ENCODE measurements at places on chromosomes 11 and 22. TPM values are rescaled to one million over a fixed set of nuclear protein-coding genes. Genes with fewer than 3 reads are reported as not detected.

DNA sequence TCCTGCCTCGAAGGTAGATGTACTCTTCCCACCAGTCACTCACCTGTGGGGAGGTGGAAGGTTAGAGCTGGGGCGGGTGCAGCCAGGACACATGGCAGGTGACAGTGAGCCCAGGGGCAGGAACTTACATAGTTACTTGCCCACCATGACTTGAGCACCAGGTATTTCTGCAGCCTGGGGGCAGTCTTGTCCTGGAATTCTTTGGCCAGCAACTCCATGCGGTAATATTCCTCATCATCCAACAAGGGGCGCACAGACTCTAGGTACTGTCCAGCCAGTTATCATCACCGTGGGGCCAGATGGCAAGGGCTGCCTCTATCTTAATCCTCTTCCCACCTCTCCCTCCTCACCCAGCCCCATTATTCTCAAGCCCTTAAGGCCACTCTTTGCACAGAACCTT lies 2.2 kb downstream of the CPT1B start:
- DNase-seq, result no peak

DNA sequence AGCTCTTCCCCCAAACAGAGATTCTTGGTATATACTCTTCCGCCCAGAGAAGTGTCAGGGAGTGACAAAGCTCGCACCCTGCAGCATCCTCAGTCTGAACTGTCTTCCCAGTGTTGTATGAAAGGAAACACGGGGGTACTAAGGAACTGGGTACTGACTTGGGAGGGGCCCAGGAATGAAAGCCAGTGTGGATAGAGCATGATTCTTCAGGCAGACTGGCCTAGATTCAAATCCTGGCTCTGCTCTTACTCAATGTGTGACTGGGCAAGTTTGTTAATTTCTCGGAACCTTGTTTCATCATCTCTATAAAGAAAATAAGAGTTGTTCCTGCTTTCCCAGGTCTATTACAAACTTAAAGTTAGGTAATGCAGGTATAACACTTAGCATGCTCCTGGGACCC lies 266.0 kb upstream of the NARS2 start:
- DNase-seq, result no peak

- no peak for DNase-seq
Measured at GRCh38 chr11:81494431-81494830, 1239.2 kb downstream of the FAM181B start.

GRCh38 chr22:27222178-27222577 lies 564.8 kb downstream of the MIAT start:
- DNase-seq, result no peak

DNA sequence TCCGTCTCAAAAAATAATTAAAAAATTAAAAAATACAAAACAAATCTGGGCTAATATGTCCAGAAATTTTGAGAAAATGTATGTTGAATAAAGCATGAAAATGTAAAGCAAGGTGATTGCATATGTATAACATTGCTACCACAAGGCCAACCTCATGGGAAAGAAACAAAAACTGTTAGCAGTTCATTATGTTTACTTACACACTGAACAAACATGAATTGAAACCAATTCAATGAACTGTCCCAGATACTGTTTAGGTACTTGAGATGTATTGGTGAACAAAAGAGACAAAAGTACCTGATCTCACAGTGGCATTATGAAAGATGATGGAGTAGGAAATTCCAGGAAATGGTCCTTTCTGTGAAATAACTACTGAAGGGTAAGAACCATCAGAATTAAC lies 43.8 kb upstream of the IGLL5 start:
- DNase-seq, result no peak

DNA sequence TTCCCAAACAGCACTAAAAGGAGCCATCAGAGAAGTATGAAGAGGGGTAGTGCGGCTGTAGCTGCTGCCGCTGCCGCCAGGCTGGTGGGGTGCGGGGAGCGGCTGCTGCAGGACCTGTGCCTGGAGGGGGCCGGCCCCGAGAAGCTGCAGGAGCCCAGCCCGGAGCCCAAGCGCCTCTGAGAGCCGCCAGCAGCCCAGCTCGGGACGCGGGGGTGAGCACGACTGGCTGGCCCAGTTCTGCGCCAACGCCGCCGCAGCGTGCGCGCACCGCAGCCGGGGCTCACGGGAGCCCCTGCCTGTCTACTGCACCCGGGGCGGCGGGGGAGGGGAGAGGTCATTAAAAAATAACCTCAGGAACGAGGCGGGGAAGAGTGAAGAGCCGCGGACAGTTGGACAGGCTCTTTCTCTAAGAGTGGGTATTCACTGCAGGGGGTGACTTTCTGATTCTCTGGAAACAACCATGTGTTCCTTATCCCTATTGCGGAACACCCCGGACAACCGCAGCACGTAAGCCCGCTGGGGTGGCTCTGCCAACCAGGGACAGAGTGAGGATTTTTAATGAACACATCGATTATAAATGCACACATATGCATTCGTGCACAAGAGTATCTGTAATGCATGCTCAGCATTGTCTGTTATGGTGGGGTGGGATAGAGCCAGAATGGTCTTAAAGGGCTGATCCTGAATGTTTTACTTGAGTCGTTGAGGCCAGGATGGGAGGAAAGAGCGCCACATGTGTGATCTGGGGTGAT lies 453 bp downstream of the GAS2 start:
- peak; percentile 62 for DNase-seq

GRCh38 chr22:25351631-25352293 lies 132.3 kb downstream of the CRYBB2 start:
- no peak for DNase-seq

GRCh38 chr11:110371084-110371483 lies 58.7 kb upstream of the FDX1 start:
- no peak for DNase-seq

The C11orf97 gene
- not detected for total RNA-seq

The CCDC88B gene
- total RNA-seq, result 6.2 TPM

The SC5D gene
- 58.7 TPM for total RNA-seq

The SPTY2D1 gene
- total RNA-seq, result 21.6 TPM

The ARL2 gene
- total RNA-seq, result 96.7 TPM
